AG09319 (cell line): ENCODE measurements at places on chromosomes 2 and 18.
A peak's percentile ranks its signal among the peaks of the same experiment; 100 is the strongest.

GRCh38 chr2:182915369-182916326 is 49.2 kb upstream of the FRZB start:
- DNase-seq: peak; percentile 19

DNA sequence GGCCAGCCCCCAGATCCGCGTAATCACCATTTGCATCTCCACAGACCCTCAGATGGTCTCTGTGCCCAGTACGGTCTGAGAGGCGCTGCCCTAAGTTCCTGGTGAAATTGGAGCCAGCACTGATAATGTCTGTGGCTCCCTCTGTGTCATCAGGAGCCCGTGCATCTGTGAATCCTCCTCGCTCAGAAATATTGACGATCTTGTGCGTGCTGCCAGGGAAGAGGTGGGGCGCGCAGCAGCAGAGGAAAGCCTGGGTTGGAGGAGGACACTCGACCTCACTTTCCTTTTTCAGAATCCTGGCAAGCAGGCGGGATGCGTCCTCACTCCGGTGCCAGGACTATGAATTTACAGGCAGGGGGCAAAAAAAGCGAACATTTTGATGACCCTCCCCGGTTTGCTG is 686.1 kb upstream of the SALL3 start:
- no peak for DNase-seq

GRCh38 chr2:55720417-55720816 is 26.8 kb upstream of the PNPT1 start:
- DNase-seq: no peak

- DNase-seq: no peak
These were observed 61.3 kb downstream of the NABP1 start for GRCh38 chr2:191739194-191739593.

- no peak for DNase-seq
These were observed 3.8 kb upstream of the CDKL4 start for GRCh38 chr2:39247512-39248043.

DNA sequence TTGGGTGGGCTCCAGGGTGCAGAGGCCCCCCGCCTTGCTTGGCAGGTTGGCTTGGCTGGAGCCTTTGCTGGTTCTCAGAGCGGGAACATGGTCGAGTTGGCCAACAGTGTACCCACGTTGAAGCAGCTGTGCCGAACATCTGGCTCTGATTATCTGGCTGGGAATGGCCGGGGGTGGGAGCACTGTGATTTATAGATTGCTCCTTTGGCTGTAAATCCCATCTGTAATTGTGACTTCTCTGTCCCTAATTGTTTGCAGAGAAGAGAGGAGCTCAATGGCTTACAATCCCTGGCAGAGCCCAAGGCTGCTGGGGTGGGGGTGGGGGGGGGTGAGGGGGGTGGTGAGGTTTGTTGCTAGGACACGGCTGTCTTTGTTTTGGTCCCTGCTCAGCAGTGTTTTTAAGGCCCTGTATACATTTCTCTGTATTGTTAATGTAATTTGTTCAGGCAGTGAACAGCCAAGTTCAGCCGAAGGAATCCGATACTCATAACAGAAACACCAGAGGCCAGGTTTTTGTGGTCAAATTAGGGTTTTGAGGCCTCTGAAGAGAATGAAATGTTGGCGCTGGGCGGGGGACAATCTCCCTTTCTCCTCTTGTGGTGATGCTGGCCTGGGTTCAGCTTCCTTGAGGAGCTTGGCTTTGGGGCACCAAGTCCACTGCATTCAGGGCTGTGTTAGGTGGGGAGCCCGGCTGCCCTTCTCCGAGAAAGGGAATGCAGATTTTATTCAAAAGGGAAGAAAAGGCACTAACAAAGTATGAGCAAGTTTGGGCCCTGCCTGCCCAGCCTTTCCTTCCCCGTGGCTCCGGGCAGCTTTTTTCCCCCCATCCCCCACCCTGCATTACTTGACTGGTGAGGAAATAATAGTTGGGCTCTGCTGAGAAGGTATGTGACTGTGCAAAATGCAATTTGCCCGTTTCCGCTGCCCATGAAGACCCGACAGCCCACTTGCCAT is 82.5 kb downstream of the TCF7L1 start:
- peak; percentile 93 for DNase-seq

DNA sequence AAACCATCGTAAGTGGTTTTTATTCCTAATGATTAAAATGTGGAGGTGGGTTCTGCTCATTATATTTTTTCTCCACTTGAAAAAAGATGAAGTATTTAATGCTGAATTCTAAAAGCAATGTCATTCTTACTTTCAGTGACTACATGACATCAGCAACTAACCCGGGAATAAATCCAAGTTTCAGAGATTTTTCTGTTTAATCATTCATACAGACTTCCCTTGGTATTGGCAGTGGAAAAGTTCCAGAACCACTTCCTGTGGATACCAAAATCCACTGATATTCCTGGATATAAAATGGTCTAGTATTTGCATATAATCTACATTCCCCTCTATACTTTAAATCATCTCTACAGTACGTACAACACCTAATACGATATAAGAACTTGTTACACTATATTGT is 128.6 kb downstream of the ZNF532 start:
- peak; percentile 77 for DNase-seq

DNA sequence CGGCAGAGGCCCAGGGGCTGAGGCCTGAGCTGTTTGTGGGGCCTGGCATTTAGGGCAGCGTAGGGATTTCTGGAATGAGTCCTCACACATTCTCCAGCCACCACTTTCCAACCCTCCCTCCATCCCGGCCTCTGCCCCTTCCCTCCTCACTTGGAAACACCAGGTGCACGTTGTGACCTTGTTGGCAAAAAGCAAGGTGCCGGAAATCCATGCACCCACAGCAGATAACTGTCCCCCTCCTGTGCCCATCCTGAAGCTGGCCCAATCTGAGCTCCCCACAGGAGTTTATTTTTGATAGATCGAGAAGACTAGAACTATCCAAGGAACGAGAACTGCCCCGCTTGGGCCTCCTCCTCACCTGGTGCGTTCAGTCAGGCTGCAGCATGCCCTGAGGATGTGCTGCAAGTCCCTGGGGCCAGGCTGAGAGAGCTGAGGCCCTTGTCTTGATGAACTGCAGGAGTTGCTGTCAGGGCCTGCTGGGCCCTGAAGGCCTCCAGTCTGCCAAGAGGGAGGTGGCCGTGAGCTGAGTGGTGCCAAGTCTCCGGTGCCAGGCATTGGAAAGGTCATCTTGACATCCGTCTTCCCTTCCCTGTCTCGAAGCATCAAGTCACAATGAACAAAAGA is 55.8 kb downstream of the CTIF start:
- no peak for DNase-seq

DNA sequence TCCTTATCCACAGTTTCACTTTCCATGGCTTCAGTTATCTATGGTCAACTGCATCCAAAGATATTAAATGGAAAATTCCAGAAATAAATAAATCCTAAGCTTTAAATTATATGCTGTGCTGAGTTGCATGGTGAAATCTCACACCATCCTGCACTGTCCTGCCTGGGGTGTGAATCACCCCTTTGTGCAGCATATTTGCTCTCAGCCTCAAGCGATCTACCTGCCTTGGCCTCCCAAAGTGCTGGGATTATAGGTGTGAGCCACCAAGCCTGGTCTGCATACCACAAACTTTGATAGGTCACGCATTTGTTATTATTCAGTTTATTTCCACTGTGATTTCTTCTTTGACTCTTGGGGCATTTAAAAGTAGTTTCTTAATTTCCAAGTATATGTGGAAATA is 117.2 kb downstream of the SPIRE1 start:
- no peak for DNase-seq

- DNase-seq: no peak
These were observed 60.1 kb downstream of the DSC3 start for GRCh38 chr18:30982285-30982992.

GRCh38 chr2:158882297-158882696 is 86.1 kb upstream of the TANC1 start:
- DNase-seq: no peak

GRCh38 chr2:188322569-188323551 is 31.2 kb downstream of the GULP1 start:
- no peak for DNase-seq

DNA sequence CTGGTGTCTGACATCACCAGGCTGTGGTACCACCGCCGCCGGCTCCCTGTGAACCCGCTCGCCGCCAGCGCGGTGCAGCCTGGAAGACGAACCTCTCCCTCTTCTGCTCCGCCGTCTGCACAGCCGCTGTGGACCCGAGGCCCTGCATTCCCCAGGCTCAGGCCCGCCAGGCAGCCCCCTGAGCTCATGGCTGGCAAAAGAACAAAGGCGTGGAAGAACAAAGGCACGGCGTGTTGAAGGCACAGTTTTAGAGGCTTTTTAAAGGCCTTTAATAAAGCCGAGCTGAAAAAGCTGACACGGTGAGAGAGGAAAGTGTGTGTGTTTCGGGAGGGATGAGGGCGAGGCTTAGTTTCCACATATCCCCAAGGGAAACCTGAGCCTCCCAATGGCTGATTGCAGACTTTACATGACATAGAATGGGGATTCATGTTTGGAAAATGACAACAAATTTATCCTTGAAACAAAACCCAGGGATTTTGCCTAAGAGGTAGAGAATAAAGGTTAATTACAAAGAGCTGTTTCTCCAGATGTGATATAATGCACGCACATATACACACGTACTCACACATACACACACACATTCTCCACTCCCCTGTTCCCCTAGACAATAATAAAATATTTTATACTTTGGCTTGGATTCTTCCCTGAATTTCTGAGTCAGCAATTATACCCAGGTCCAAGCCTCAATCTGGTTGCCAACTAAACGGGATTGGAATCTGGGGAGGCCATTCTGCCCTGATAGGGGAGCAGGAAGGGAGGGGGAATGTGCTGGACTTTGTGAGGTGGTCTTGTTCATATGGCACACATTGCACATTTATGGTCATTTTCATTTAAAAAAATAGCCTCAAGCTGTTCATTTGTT is 39.7 kb downstream of the RFX8 start:
- peak; percentile 55 for DNase-seq

DNA sequence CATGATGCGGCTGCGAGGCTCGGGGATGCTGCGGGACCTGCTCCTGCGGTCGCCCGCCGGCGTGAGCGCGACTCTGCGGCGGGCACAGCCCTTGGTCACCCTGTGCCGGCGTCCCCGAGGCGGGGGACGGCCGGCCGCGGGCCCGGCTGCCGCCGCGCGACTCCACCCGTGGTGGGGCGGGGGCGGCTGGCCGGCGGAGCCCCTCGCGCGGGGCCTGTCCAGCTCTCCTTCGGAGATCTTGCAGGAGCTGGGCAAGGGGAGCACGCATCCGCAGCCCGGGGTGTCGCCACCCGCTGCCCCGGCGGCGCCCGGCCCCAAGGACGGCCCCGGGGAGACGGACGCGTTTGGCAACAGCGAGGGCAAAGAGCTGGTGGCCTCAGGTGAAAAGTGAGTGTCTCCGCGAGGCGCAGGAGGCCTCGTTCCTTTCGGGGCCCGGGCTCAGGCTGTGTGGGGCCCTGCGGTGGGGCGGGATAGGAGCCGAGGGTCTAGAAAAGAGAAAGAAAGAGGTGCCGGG is 520 bp downstream of the GLS start:
- no peak for DNase-seq

DNA sequence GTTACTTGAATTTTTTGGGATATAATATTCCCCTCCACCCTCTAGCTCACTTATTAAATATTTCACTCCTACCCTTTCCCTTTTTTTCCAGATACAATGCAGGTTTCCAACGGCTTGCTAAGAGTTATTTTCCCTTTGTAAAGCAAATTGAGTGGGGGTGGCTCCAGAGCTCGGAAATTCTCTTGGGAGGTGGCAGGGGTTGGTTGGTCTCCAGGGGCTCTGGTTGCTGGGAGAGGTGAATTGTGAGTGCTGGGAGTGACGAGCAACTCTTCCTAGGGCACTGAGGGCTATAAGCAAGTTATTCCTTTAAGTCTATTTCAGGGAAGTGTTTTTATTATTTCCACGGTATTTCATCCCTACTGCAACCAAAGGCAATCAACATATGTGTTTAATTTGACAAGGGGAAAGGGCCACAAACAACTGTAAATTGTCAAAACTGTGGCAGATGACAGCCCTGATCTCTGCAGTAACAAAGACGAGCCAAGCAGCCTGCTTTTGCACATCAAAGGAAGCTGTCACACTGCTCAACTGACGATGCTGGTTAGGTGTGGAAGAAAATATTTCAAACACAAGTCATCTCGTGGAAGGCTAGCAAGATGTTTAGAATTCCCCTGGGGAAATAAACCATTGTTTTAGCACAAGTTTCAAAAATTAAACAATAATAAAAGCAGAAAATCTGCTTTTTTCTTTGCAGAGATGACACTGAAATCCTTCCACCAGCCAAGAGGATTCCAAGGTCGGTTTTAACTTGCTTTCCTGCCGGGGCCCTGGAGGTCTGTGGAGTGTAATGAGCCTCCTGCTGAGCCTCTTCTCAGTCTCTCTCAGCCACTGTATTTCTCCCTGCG is 34.8 kb upstream of the ASXL2 start:
- DNase-seq: peak; percentile 22

DNA sequence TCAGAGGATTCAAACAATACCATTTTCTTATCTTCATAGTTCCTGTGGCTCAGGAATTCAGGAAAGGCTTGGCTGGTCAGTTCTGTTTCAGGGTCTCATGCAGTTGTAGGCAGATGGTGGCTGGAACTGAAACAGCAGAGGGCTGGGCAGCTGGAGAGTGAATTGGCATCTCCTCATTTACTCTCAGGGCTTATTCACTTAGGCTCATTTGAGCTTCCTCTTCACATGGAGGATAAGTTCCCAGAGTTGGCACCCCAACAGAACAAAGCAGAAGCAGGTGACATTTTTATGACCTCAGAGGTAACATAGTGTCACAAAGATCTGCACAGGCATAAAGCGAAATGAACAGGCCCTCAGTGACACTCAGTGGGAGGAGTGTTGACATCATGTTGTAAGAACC is 66.1 kb downstream of the RBBP8 start:
- no peak for DNase-seq
